ENCODE measurements at places on chromosomes 16 and 17.

- no peak for DNase-seq
Measured at GRCh38 chr16:14002416-14002990, 68.6 kb upstream of the MRTFB start.

DNA sequence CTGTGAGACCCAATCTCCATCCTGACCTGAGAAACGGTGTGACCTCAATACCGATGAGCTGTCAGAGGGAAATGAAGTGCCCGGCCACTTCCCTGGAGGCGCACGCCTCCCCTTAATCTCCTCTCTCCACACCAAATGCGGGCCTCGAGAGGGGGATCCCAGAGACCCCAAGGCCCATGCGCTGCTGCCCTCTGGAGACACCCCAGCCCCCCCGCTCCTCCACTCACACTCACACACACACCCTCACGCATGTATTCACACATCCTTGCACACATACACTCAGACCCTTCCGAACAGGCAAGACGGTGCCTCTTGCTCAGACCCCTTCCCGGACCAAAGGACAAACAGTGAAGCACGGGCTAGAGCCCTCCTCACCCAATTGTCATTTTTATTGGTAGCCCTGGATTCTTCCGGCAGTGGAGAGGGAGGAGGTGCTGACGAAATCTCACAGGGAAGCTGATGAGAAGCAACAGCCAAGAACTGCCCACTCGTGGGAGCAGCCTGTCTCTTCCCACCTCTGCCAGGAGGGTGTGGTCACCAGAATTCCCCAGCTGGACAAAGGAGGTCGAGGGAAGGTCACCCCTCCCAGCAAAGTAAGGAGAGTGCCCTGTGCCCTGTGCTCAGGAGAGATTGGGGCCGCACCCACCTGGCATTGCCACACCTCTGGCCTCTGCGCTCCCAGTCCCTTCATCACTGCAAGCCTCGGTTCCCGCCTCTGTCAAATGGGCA is 136.0 kb upstream of the TNRC6C start:
- DNase-seq, result no peak

DNA sequence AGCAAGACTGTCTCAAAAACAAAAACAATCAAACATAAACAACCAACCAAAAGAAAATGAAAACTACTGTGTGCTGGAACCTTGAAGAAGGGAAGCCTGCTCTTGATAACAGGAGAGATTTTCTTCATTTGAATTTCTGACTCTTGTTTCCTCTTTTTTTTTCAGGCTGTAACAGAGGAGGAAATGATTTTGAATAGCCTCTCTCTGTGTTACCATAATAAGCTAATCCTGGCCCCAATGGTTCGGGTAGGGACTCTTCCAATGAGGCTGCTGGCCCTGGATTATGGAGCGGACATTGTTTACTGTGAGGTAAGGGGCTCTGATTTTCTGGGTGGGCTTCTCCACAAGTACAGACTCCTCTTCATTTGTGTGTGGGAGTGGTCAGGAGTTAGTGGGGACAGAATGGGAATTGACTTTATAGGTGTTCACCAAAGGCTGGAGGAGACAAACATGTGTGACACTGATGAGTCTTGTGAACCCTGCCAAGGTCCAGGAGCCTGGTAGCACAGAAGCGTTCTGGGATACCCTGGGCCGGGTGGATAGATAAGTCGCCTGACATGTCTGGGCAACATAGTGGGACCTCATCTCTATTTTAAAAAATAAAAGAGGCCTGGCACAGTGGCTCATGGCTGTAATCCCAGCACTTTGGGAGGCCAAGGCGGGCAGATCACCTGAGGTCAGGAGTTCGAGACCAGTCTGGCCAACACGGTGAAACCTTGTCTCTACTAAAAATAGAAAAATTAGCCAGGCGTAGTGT is 14.9 kb downstream of the DUS2 start:
- DNase-seq, result no peak

DNA sequence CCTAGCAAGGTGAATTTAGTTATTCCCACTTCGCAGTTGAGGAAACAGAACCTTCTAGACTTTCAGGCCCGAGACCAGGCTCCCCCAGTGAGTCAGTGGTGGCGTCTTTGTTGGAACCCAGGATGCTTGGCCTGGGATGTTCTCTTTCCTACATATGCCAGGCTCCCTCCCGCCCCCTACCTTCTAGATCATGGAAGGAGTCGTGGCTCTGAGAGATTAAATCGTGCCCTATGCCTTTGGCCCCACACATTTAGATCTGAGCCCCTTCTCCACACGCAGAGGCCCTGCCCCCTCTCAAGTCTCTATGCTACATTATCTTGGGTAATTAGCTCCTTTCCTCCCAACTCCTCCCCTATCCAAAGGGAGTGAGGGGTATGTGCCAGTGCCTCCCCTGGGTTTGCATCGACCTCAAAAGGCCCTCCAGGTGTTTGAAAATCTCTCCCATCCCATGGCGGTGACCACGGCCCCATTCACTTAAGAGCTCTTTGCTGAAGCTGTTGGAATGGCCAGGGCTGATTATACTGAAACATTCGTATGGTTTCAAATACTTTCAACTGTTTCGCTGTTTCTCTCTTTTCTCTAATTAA is 3.0 kb downstream of the NGFR start:
- DNase-seq, result no peak

- DNase-seq, result no peak
Measured at GRCh38 chr17:70535986-70536385, 366.7 kb downstream of the KCNJ2 start.

GRCh38 chr17:53058031-53058430 is 764.7 kb upstream of the KIF2B start:
- no peak for DNase-seq

- DNase-seq, result no peak
Measured at GRCh38 chr17:81429821-81430551, 34.7 kb downstream of the BAHCC1 start.

- DNase-seq, result no peak
Measured at GRCh38 chr16:88591577-88592021, 21.4 kb downstream of the ZC3H18 start.

DNA sequence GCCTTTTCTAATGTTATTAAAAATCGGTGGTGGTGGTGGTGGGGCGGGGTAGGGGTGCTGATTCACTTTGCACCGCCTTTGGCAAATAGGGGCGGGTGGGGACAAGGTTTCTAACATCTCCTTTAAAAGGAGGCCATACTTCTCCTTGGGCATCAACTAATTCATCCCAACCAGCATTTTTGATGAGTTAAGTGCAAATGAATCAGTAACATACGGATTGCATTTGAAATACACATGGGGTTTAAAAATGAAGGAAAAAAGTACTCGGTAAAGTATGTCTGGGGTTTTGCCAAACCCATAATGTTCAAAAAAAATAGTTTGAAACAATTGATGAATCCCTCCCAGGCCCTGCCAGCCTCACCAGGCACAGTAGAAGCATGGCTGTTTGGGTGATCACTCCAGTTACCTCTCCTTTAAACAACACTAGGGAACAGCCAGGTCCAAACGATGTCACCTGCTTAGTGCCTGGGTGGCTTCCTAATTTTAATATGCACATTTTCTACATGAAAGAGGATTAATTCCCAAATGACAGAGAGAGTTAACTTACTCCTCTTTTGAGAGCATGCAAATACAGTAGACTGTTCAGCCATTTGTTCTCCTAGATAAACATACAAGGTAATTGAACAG is 107.2 kb downstream of the ANKFN1 start:
- DNase-seq, result no peak
